B cell (primary cell): ENCODE measurements at places on chromosomes 16 and 17.

DNA sequence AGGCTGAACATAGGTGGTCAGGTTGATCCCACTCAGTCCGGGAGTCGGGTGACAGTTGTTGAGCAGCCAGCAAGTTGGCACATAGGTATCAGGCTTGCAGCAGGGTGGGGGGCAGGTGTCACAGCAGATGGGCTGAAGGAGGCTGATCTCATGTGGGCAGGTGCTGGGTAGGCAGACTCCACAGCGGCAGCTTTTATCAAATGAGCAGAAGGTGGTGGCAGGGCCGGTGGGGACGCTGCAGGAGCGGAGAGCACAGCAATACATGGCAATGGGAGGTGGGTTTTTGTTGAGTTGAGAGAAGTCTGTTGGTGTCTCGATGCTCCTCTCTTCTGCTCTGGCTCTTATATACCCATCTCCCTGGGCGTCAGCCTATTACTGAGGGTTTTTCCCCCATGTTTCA is at the start of gene KRTAP3-1:
Gene KRTAP3-1, minus strand, starts transcription at position 318 of the 400 bp plus-strand sequence. Its CDS starts 54 bp downstream, at position 264.
- DNase-seq = no peak

DNA sequence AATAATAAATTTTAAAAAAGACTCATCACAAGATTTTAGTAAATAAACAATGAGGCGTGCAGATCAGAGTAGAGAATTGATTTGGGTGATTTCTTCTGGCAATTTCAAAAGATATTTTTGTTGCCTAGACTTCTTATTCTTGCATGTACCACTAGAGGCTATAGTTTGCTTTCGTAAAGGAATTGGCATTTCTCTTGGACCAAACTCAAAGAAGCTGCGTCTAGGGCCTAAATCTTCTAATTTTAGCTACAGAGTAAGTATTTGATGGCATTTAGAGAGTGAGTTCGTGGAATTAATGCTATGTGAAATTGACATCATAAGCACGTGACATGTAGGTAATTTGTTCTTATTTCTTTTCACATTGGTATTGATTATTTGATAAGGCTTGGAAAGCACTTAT is 24.4 kb upstream of the ABCC11 start:
- no peak for DNase-seq

DNA sequence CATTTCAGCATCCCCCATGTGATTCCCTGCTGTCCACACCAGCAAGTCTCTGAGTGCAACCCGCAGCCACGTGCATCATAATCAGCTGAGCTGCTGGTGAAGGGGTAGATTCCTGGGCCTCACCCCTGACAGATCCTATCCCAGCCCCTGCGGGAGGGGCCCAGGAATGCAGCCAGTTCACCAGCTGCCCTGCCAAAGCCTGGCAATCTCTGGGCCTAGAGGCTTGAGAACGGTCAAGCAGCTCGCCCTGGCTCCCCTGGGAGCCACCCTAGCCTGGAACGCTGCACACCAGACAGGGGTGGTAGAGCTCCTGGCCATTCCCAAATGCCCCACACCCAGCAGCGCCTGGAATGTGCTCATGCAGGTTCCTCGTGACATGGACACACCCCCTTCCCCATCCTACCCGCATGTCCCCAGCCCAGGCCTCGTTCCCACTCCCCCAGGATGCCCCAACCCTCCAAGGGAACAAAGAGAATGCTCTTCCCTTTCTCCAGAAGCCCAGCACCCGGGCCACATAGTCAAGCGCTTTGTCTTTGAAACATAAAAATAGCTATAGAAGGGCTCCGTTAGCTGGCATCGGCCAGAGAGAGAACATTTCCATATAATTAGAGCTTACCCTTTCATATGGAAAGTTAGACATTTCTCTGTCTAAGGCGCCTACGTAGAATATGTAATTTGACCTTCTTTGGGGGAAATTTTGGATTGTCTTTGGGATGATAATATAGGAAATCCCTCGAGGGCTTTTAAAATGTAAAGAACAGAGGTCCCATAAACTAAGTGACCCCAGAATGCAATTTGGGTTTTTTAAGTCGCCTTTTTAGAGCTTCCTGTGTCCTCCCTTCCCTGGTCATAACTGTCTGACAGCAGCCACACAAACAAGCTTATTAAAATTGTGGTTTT is 3.4 kb downstream of the CEP295NL start:
- no peak for DNase-seq

DNA sequence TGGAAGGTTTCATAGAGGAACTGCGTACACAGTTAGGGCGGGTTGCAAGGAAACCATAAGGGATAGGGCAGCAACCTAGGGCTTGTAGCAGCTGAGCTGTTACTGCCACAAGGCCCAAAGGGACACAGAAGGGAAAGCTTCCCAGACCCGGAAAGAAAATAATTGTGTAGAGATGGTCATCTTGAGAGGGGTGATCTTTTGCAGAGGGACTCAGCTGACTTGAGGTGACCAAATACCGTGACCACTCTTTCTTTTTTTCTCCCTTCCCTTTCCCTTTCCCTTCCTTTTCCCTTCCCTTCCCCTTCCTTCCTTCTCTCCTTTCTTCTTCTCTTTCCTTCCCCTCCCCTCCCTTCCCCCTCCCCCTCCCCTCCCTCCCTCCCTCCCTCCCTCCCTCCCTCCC is 8.5 kb upstream of the CREBBP start:
- DNase-seq = no peak

- DNase-seq = peak; percentile 27
Observed at GRCh38 chr17:32772453-32773025, 104.4 kb downstream of the MYO1D start.

- DNase-seq = no peak
Observed at GRCh38 chr17:18257268-18257981, 1.1 kb downstream of the FLII start.

DNA sequence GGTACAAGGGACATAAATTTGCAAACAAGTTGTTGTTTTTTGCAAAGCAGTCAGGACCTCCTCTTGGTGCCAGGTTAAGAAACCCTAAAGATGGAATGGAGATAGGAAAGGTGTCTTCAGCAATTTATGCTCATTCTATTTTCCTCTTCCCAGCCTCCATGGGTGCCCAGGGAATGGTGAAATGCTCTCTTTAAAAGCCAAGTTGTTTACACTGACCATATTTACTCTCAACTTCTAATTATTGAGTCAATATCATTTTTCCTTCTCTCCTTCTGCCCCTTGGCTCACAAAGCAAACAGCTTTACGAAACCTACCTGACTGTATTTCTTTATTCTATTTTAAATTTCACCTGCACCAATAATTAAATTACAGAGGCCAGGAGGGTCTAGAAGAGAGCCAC is 138.5 kb upstream of the IRX3 start:
- DNase-seq = no peak

DNA sequence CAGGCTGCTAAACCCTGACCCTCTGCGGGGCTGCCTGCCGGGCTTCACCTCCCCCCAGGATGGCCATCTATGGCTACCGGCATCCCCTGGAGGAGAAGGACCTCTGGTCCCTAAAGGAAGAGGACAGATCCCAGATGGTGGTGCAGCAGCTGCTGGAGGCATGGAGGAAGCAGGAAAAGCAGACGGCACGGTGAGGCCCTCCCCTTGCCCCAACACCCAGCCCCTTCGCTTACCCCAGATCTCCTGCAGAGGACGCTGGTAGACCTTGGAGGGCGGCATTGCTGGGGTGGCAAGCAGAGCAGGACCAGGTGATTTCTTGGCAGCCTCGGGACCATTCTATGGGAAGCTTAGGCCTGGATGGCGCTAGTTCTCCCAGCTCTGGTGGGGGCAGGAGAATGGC is 24.5 kb downstream of the ABCC3 start:
- DNase-seq = no peak

DNA sequence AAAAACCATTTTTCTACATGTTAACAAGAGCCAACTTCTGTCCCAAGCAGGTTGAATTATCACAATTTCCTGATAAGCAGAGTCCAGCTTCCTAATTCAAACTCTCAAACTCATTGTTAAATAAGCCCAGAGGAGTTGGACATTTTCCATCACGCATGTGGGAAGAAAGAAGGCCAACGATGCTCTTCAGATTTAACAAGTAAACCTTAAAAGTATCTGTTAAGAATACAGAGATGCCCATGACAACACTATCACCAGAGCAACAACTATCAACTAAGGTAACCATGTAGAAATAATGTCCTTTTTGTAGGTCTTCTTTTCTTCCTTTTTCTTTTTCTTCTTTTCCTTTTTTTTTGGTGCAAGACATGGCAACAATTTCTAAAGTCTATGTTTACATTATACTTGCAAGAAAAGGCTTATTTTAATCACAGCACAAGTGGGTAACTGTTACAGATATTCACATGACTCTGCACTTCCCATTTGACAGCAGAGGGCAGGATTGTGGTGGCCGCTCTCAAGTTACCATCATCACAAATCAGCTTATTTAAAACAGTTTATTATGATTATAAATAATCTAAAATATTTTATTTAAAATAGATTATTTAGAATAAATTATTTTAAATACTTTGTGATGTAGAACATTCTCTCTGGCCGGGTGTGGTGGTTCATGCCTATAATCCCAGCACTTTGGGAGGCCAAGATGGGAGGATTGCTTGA is 35.7 kb upstream of the DHRS7B start:
- no peak for DNase-seq

DNA sequence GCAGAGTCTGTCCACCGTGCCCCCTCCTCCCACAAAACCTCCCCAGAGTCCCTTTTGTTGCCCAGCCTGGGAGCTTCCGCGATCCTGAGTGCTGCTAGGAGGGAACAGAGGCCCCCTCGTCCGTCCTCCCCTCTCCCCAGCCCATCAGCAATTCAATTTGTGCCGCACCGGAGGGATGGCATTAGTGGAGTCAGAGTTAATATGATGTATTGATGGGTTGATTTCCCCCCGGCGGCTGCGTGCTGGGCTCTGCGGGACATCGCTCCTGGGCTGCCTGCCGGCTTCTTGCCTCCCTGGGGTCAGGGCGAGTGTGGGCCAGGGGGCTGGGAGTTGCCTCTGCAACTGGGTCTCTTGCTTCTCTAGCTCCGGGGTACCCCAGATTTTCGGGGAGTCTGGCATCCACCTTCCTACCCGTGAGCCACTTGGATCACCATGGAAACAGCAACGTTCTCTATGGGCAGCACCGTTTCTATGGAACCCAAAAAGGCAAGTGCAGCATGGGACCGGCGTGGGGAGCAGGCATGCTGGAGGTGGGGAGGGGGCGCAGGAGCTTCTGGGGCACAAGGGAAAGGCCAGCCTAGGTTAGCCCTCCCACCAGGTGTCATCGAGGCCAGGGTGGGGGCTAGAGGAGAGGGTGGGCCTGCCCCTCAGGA is 42.9 kb downstream of the BAHCC1 start:
- no peak for DNase-seq

DNA sequence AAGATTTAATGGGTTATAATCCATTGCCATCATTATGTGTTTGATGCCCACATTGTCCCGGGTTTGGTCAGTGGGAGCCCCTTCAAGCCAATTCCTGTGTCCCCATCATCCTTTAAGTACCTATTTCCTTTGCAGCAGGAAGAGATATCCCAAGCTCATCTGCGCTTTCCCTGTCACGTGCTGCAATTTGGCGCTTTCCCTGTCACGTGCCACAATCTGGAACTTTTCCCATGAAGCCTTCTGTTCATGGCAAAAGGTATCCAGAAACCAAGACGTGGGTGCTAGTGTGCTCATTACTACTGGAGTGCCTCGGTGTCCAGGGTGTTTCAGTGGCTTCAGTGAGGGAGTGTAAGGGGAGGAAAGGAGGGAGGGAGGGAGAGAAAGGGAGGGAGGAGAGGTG is 168.5 kb downstream of the NPIPB11 start:
- DNase-seq = no peak

- DNase-seq = no peak
Observed at GRCh38 chr16:7998789-7999453, 591.4 kb downstream of the TMEM114 start.

DNA sequence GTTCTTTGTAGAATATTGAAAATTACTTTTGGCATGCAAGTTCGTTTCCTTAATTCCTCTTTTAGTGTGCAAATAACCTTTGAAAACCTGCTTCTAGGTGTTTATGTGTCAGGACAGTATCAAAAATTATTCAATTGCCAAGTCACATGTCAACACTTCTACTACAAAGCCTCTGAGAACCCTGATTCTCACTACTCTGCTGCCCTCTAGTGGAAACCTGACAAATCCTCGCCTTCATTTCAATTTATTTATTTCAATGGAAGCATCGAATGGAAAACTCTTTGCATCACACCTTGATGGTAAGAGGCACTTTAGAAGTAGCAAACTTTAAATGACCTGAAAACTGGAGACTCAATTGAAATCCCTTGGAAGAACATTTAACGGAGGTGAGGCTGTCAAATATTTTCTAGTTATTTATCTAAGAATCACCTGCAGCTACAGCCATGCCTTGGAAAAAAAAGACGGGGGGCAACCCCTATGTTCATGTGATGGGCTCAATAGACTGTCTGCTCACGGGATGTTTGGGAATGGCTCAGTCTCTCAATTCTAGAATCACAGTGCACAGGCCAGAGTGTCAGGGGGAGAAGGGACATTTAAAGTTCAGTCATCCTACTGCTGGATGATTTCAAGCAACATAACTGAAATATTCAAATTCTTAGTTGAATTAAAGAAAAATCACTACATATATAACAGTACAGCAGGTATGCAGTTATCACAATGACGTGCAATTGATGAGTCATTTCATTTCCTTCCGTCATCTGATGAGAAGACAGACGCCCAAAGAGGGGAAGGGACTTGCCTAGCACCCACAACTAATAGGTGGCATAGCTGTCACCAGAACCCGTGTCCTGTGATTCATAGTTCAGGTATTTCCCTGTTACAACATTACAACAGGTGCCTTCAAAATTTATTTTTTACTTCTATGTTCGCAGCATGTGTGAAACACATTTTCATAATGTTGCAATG is 563.9 kb downstream of the TOX3 start:
- peak; percentile 10 for DNase-seq

GRCh38 chr17:51734462-51734861 is 424.1 kb downstream of the CA10 start:
- DNase-seq = no peak

GRCh38 chr17:7114241-7114874 is at the start of gene ASGR2:
TSS of gene ASGR2 (minus strand) at chr17:7114822. CDS start at chr17:7114240, 582 bp downstream.
- DNase-seq = no peak

GRCh38 chr17:77814091-77814772 is 144.3 kb upstream of the TNRC6C start:
- no peak for DNase-seq

DNA sequence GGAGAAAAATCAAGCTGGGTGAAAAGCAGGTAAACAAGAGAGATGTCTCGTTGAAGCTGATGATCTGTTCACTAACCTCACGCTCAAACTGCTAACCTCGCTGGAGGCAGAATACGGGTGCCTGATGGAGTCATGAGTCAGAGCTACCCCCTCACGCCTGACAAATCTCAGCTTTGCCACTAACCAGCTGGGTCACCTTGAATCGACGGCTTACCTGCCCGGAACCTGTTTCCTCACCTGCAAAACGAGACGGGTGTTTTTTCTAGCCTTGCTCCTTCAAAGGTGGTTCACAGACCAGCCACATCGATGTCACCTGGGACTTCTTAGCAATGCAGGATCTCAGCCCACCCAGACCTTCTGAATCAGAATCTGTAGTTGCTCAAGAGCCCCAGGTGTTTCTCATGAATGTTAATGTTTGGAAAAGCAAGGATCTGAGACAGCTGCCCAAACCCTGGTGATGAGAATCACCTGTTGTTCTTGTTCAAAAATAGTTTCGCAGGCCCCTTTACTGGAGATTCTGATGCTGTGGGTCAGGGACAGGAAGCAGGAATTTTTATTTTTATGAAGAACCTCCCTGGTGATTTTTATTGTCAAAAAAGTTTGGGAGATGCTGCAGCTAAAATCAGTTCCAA is 56.9 kb downstream of the MARCHF10 start:
- no peak for DNase-seq
